ENCODE measurements at places on chromosomes 11 and 22.

GRCh38 chr11:1146365-1146764 is 11.4 kb upstream of the MUC5AC start:
- DNase-seq = no peak

GRCh38 chr22:41862160-41862529 is 29.2 kb downstream of the SREBF2 start:
- peak; percentile 47 for DNase-seq

GRCh38 chr22:42365942-42366695 is 66.1 kb downstream of the NFAM1 start:
- no peak for DNase-seq

DNA sequence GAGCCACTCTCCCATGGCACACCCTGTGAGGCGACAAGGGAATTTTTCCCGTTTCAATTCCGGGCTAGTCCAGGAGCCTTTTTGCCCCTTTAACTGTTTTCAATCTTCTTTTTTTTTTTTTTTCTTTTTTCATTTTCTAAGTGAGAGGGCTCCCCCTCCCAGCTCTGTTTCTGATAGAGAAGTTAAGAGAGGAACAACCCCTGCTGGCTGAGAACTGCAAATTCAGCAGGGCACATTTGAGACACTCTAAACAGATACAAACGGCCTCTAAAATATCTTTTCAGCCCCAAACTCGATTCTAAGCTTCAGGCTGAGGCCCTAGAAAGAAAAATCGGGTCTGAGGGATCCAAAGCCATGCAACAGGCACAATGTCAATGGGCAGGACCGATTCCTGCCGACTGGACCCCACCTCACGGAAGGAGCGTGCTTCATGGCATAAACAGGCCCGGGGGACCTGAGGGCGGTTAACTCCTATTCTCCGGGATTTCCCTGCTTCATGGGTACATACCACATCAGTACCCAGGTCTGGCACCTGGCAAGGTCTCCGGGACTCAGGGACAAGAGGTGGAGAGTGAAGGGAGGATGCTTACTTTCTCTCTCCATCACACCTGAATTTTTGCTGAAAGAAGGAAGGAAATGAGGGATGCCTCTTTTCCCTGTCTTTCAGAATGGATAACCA is 627.5 kb downstream of the BUD13 start:
- DNase-seq = no peak

GRCh38 chr11:125223901-125224361 is 59.4 kb downstream of the PKNOX2 start:
- DNase-seq = no peak

DNA sequence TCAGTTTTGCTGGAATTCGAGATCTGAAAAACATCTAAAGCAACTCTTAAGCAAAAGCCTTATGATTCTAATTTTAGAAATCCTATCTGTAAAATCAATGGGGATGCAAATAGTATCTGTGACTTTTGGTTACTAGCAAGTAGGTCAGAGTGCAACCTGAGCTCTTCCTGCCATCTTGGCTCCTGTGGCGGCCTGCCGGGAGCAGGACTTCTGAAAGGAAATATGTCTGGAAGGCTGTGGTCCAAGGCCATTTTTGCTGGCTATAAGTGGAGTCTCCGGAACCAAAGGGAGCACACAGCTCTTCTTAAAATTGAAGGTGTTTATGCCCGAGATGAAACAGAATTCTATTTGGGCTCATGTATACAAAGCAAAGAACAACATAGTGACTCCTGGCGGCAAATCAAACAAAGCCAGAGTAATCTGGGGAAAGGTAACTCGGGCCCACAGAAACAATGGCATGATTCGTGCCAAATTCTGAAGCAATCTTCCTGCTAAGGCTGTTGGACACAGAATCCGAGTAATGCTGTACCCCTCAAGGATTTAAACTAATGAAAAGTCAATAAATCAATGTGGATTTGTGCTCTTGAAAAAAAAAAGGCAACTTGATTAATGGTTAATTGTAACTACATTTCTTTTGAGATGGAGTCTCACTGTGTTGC is 1.7 kb downstream of the SAMM50 start:
- no peak for DNase-seq

GRCh38 chr22:16974298-16975084 is 33.5 kb downstream of the GAB4 start:
- DNase-seq = no peak

GRCh38 chr22:20951932-20952380 is 15.1 kb upstream of the AIFM3 start:
- DNase-seq = no peak

GRCh38 chr22:33691057-33691630 is 229.1 kb downstream of the LARGE1 start:
- no peak for DNase-seq

- DNase-seq = no peak
Observed at GRCh38 chr22:22049684-22050083, 67.1 kb upstream of the TOP3B start.

DNA sequence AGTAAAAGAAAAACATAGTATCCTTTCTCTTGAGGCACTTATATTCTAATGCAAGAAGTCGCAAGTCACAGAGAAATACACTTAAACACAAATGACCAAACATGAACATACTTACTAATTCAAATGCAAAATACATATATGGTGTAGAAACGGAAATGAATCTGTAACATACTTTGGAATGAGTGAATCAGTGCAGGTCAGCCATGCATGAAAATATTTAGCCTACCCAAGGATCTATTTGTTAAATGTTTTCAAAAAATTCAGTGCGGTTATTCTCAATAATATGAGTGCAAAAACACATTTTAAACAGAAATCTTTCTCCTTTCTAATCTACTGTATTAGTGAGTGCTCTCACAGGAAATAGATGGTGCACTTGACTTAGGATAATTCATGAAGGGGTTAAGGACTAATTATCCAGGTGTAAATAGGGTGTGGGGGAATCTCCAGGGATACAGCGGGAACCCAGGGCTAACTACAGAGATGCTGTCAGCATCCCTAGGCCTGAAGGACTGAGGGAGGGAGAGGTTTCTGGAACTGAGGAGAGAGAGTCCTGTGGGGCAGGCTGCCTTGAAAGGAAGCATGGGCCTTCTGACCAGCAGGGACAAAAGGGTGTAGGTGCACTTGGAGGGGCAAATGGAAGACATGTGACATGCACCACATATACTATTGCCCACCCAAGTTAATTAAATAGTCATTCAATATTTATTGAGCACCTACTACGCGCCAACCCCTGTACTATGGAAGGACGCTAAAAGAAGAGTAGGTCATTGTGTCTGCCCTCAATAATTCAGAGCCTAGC is 139.2 kb downstream of the MAML2 start:
- no peak for DNase-seq

DNA sequence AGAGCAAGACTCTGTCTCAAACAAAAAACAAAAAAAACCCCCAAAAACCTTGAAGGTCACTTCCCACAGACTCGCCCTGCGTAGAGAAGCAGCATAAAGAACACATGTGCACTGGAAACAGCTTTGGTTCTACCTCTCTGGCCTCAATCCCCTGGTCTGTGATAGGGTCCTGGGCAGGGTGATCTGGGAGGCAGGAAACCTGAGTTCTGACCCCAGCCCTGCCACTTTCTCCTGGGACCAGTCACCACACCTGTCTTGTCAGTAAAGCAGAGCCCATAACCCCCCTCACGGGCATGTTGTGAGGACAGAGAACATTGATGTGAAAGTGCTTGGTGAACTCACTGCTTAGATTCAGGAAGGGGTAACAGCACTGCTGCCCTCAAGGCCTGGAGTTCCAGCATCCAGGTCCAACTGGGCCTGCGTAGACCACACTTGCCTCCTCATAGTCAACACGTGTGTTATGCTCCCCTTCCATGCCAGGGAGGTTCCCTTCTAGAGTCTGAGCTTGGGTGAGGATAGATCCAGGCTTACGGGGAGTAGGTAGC is 11.4 kb downstream of the UCP2 start:
- DNase-seq = no peak

DNA sequence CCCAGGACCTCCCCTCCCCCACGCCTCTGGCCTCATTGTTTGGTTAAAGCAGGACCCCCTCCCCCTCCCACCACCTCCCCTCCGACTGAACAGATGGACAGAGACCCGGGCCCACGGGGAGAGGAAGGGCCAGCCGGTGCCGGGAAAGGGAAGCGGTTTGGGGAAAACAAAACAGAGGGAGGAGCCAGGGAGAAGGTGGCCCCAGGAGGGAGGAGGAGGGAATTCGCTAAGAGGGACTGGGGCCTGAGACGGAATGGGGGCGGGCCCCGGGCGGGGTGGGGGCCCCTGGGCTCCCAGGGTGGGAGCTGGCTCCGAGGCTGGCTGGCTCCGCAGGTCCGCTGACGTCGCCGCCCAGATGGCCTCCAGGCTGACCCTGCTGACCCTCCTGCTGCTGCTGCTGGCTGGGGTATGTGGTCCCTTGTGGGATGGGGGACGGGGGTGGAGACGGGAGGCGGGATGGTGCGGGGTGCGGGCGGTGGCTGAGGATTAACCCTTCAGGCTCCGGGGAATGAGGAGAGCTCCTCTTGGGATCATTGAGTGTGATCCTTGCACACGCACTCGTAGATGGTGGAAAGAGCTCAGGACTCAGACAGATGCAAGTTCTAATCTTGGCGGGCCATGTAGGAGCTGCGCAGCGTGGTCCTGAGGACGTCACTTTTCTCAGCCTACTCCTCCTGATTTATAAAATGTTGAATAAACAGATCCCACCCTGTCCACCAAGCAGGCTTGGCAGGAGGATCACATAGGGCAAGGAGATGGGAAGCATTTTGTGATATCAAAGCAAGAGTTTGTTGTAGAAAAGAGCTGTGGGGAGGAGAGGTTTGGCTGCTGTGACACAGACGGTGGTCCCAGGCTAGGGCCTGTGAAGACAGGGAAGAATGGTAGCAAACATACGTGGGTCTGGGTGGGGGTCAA is 688 bp downstream of the SERPING1 start:
- DNase-seq = no peak

DNA sequence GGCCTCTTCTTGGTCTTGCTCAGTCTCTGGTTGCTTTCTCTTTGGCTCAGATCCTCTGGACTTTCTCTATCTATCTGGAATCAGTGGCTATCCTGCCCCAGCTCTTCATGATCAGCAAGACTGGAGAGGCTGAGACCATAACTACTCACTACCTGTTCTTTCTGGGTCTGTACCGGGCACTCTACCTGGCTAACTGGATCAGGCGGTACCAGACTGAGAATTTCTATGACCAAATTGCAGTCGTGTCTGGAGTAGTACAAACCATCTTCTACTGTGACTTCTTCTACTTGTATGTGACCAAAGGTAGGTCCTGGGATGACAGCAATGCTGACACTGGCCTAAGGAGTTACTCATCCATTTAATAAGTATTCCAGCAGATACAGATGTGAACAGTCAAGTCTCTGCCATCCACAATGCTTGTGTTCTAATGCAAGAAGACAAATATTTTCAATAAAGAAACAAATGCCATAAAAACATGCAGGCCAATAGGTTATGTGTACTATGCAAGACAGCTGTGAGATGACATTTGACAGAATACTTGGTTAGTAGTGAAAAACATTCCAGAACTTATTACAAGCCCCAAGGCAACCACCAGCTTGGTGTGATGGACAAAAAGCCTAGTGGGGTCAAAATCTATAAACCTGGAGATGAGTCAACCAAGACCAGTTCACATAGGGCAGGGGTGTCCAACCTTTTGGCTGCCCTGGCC is 13.4 kb downstream of the KDELR3 start:
- no peak for DNase-seq

GRCh38 chr11:8108421-8108820 is 27.4 kb downstream of the TUB start:
- DNase-seq = no peak

DNA sequence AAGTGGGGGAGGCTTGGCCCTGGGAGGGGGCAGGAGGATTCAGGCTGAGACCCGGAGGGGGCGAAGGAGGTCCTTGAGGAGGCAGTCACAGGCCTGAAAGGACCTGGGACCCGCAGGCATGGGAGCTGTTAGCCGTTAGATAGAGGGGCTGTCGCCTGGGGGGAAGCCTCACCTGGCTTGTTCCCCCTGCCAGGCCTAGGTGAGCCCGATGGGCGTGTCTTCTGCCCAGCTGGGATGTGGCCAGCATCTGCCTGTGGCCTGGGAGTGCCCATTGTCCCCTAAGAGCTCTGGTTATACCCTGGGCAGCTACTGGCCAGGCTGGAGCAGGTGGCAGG is 1.8 kb upstream of the DUSP8 start:
- no peak for DNase-seq

DNA sequence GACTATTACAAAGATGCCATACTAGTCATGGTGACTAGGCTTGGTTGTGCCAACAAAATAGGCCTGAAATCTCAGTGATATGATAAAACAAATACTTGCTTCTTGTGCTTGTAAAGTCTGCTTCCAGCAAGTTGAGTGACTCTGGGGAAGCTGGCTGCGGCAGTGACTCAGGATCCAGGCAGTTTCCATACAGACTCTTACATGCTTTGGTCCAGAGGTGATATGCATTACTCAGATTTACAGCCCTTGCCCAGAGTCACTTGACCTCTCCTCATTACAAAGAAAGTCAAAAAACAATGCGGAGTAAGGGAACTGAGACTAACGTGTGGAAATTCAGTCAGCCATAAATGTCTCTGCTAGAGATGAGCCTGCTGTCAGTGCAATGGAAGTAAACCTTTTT is 387.5 kb downstream of the KCNA4 start:
- DNase-seq = no peak

DNA sequence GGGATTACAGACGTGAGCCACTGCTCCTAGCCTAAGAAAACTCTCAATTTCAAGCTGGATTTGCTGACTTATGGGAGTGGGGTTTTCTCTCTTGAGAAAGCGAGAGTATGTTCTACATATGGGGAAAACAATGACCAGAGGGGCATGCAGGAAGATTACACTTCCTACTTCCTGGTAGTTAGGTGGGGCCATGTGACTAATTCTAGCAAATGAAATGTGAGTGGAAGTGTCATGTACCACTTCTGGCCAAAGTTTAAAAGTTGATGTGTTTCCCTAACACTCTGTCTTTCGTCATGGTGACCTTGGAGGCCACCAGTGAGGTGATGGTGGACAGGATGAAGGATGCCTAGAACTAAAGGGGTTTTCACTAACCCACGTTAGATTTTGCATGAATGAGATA is 50.5 kb downstream of the PARVG start:
- no peak for DNase-seq

GRCh38 chr11:35049859-35050531 is 89.0 kb upstream of the CD44 start:
- DNase-seq = no peak

DNA sequence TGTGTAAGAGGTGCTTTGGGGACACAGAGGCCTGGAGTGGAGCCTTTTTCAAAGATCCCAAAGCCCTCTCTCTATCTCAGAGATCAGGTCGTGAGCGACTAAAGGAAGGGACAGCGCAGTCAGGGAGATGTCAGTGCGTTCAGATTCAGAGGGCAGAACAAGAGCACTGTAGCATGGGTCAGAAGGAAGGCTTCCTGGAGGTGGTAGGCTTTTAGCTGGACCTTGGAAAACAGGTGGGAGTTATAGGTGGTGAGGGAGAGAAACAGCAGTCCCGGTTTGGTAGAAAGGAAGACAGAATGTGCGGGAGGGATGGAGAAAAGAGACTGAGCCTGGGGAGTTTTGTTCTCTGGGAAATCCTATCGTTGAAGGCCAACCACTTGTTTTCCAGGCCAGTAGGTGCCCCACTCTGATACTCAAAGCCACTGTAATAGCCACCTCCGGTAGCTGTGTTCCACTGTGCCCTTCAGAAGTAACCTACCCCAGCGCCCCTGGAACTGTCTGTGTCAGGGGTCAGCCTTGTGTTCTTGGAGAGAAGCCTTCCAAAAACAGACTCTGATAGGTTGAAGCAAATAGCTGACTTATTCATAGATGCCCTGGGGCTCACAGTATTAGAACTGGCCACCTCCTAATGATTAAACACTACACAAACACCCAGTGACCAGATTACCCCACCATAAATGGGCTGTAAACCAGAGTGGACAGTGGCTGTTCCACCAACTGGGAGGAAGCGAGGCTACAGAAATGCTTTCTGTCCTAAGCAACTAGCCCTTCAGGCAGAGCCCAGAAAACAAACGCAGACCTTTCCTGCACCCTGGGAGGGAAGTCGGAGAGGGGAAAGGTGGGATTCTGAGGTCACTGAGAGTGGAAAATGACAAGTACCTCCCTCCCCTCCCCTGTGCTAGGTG is 157.7 kb downstream of the DBX1 start:
- no peak for DNase-seq

Measured in activated T-cell treated with anti-CD3 and anti-CD28 coated beads, Interleukin-2, amount 50 U/mL, for 4 hours (primary cell).